ENCODE measurements at places on chromosomes 4 and X. TPM values are rescaled to one million over a fixed set of nuclear protein-coding genes. Genes with fewer than 3 reads are reported as not detected.

Gene MTTP
- 0.07 TPM for total RNA-seq

Gene ZNF711
- 1.1 TPM for total RNA-seq

Gene ITM2A
- not detected for total RNA-seq

Gene EDA2R
- 14.9 TPM for total RNA-seq

Gene CDS1
- 0.85 TPM for total RNA-seq

Gene KLHL5
- 51.2 TPM for total RNA-seq

Gene BMPR1B
- 7.9 TPM for total RNA-seq

All from A549 treated with DMSO at 1 μM for 4 hours (cell line).